ENCODE measurements at places on chromosomes 2 and 18.

GRCh38 chr2:156342254-156343095 lies 10.0 kb upstream of the NR4A2 start:
- DNase-seq, result peak; percentile 90

GRCh38 chr2:105573910-105574655 lies 170.6 kb upstream of the NCK2 start:
- DNase-seq, result no peak

DNA sequence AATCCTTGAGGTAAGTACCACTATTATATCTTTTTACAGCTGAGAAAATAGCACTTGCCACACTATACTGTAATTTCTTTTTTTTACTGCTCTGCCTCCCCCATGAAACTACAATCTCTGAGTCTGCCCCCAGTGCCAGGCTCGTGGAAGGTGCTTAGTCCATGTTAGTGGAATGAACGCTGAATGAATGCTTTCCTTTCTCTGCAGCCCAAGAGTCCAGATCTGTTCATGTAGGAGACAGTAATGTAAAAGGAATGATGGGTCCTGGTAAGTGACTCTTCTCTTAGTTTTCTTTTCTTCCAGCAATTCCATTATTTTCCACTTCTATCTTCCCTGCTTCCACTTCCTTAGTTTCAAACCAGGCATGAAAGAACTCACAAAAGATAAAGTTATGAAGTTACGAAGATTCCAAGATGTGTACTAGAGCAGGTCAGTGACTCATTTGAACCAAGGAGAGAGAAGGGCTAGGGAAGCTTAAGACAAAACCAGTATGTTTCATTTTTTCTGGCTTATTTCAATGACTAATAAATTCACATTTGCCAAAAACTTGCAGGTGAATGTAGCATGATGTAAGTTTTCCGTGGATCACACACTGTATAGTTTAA lies 46.0 kb downstream of the ARHGEF33 start:
- DNase-seq, result no peak

- no peak for DNase-seq
Measured at GRCh38 chr2:88100489-88100858, 27.4 kb downstream of the FABP1 start.

DNA sequence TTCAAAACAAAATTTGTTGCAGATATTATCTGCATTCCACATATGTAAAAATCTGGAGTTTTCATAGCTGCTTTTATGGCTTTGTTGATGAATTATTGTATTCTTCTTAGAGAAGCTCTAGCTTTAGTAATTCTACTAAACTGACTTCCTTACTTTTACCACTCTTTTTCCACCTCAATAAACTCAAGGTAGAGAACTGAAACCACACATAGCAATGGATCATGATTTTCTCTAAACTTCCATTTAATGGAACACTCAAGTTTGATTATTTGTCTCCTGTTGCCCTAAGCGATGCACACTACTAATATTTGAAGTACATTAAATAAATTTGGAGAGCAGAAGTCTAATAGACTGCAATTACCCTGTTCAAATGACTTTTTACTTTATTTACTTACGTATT lies 192.0 kb downstream of the NBAS start:
- no peak for DNase-seq

- no peak for DNase-seq
Measured at GRCh38 chr2:240069829-240070228, 16.5 kb upstream of the OR6B3 start.

DNA sequence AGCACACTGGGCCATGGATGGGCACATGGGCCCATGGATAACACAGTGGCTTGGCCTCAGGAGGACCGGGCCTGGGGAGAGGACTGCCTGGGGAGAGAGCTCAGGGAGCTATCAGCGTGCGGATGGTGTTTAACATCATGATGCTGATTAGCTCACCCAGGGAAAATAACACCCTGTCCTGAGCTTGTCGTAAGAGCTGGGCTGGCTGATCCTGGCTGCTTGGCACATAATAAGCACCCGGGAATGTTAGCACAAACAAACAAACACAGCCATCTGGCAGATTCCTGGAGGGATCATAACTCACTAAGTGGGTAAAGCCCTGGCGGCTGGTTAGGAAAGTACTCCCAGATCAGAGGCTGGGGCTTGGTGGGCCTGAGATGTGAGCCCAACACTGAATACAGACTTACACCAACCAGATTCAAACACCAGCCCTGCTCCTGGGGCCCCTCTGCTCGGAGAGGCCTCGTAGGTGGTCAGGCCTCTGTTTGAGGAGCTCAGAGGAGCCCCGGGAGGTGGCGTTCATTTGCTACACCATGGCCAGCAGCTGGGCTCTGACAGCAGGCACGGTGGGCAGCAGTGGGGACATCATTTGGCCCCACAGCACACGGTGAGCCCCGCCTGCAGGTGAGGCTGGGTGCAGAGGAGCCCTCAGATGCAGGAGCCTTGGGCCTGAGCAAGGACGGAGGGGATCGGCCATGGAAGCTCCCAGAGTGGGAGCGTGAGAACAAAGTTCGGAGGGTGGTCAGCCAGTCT lies 193.4 kb upstream of the HDAC4 start:
- DNase-seq, result no peak

- no peak for DNase-seq
Measured at GRCh38 chr18:55072698-55073097, 113.4 kb upstream of the CCDC68 start.

DNA sequence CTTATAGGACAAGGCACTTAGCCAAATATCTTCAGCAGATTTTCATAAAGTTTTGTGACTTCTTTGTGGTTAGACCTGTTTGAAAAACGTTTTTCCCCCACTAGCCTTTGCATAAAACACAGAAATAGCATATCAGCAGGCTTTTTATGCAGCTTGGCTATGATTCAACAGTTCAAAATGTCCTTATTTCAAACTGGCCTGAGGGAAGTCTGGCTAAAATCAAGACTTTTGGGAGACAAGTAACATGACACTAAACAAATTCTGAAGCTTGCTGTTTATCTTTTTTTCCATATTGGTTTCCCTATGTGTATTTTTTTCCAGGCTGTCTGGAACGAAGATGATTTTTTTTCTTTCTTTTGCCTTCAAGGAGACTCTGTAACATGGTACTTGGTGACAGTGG lies 95.1 kb upstream of the L3MBTL4 start:
- no peak for DNase-seq

DNA sequence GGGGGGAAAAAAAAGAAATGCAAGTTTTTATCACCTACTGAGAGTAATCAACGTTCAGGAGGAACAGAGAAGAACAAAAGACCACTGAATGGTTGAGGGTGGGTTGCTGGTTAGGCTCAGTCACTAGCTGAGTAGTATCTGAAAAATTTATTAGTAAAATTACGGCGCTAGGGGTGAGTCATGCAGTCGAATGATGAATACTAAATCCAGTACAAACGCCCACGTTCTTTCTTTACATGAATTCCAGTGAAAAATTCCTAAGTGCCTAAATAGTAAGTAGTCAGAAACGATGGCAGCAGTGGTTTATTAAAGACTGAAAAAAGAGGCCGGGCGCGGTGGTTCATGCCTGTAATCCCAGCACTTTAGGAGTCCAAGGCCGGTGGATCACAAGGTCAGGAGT lies 52.0 kb downstream of the TEKT4 start:
- DNase-seq, result no peak

GRCh38 chr2:202022755-202023154 lies 10.9 kb upstream of the FZD7 start:
- DNase-seq, result no peak

- DNase-seq, result no peak
Measured at GRCh38 chr2:240919786-240920782, 13.9 kb downstream of the CROCC2 start.

DNA sequence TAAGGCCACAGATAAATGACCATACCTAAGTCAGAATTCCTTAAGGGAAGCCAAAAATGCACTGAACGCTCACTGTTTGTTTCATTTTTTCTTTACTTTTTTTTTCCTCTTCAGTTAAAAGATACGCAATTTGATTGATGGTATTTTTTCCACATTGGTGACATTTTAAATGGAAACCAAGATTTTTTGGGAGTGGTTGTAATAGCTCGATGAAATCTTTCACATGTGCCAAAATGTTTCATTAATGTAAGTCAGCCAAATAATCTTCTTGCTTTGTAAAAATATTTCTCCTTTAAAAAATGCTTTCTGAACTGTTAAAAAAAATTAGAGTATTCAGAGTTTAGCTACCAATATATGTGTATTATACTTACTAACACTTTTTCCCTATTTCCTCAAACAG lies 339.8 kb downstream of the ZEB2 start:
- DNase-seq, result no peak

DNA sequence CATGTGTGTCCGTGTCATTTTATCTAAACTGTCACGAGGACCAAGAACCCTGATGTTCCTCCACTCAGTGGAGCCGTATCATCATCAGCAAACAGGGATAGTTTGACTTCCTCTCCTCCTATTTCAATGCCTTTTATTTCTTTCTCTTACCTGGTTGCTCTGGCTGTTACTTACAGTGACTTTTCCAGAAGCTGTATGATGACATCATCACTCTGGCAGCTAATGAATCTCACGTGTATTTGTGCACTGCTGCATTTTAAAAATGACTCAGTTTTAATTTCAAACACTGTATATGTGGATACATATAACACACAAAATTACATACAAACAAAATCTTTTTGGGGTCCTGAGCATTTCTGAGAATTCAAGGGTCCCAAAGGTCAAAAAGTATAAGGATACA lies 481.4 kb downstream of the CDH2 start:
- no peak for DNase-seq

DNA sequence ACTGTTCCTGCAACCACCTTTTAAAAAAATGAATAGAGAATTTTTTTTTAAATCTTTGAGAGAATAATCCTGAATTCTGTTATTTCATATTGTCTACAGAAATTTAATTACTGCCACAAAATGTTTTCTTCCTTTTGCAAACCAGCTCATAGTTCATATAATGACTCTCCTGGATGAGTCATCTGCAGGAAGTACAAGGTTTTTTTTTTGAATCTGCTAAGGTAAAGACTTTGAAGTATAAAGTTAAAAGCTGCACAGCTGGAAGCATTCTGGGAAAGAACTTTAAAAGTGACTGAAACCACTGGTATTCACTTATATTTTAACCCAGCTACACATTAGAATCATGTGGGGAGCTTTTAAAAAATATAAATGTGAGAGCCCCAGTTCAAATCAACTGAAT lies 25.4 kb downstream of the SESTD1 start:
- no peak for DNase-seq

DNA sequence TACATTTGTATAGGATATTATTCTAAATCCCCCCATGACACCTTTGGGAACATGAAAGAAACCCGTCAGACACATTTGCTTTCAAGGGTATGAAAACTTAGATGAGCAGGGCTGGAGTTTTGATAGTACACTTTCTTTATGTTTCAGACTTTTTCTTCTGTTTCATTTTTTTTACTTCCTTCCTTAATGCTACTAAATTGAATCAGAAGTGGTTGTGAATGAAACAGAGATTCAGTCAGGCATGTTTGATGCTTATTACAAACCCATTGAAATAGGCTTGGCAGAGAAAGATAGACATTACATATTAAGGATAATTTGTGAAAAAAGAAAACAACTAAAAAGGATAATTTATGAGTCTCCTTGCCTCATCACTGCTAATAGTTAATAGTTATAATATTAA lies 26.8 kb downstream of the SLC30A6 start:
- DNase-seq, result no peak

- no peak for DNase-seq
Measured at GRCh38 chr2:30974092-30974491, 164.1 kb downstream of the GALNT14 start.

- no peak for DNase-seq
Measured at GRCh38 chr2:103139628-103140268, 377.9 kb downstream of the TMEM182 start.

GRCh38 chr18:47975105-47975504 lies 44.6 kb upstream of the SMAD2 start:
- DNase-seq, result no peak

DNA sequence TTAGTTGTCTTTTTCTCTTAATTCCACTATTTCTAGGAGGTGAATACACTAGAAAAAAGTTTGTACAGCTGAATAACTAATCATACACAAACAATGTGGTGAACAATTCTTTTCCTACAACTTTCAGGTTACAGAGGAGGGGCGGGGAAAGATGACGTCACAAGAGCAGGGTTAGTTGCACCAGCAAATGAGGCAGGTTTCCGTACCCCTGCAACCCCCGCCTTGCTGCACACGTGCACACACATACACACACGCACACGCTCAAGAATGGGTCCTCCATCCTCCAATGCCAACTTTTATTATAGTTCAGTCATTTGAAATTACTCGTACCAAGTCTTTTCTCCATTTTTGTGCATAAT lies 122.8 kb downstream of the ARL4C start:
- DNase-seq, result no peak

GRCh38 chr2:140761807-140762206 lies 1369.0 kb downstream of the LRP1B start:
- DNase-seq, result no peak

DNA sequence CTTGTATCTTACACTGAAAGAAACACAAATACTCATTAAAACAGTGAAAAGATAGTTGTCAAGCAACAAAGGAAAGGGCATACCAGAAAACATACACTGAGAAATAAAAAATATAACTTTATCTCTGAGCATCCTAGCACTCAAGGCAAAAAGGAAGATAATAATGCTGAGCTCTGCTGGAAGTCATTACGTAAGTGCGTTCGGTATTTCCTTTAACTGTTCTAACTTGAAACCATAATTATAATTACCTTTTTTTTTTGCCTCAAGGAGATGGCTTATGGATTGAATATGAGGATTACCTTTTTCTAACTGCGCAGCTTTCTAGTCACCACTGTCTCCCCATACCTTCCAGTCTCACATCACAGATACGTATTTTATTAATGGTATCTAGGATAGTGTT lies 308.1 kb downstream of the GBX2 start:
- DNase-seq, result no peak

- DNase-seq, result no peak
Measured at GRCh38 chr18:45619826-45620201, 4.5 kb downstream of the SLC14A2 start.

DNA sequence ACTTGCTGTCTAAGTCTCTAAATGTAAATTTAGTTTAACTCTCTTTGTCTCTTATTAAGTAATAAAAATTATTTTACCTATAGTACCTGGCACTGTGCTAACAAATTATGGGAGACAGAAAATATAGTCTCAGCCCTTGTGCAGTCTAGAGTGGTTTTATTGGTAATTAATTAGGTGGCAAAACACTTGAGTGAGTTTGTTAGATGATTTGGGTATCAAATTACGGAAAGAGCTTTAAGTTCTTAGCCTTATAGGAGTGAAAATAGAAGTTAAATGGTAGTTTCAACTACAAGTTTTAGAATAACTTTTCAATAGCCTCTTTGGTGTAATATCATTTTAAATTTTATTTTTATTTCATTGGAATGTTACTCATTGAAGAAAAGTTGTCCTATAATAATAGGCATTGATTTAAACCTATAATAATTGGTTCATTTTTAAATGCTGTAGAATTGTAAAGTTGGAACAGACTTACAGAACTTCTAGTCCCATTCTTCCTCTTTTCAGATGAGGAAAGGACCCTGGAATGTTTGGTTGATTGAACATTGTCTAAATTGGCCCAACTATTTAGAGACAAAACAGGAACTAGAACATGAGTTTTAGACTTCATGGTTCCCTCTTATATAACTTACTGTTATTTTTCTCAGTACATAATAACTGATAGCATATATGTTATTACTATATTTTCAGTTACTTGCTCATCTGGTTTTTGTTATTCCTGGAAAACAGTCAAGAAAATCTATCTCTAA lies 10.2 kb upstream of the HTR2B start:
- no peak for DNase-seq

All from activated CD8-positive, alpha-beta T cell treated with anti-CD3 and anti-CD28 coated beads, Interleukin-2, amount 10 ng/mL, durations not matched to agents 7 days and 5 days (primary cell).